GM12878 (cell line): ENCODE measurements at places on chromosomes 1 and 21. TPM values are rescaled to one million over a fixed set of nuclear protein-coding genes. Genes with fewer than 3 reads are reported as not detected.

OLFML2B gene
- total RNA-seq: not detected in 2 replicates

FAM43B gene
- not detected in 2 replicates for total RNA-seq

NRIP1 gene
- total RNA-seq: 22.9 and 23.4 TPM in 2 replicates

- no peak overlapping the region for H3K4me3 ChIP-seq
- no peak for DNase-seq
- no peaks in the 10 kb centered on the region for H3K36me3 ChIP-seq
- H3K4me1 ChIP-seq: no peaks in the 10 kb centered on the region
Observed at GRCh38 chr1:179757933-179758332, 14.8 kb downstream of the FAM163A start.

DNA sequence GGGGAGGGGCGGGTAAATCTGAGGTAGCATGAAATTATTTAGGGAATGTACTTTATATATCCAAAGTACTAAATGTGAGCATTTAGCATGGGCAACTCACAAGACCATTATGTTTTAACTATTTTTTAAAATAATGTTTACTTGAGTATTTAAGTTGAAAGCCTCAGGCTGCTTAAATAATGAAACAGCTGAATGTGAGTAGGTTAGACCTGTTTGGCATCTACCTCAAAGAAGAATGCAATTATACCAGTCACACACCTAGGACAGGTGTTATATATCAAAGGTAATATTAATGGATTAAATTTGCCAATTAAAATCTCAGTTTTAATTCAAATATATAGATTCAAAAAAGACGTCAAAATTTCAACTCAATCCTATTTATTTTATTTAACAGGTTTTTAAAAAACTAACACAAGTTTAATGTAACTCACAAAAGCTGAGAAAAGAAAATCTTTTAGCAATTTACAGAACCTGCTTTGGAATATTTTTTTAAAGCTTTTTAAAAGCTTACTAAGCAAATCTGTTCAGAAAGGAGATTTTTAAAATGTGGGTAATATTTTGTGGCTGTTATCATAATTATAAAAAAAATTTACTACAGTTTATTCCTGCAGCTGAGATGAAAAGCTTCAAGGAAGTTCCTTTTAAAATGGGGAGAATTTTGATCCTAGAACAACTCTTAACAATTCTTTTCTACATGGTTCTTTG is 104.6 kb upstream of the LBR start:
- H3K4me3 ChIP-seq: no peak overlapping the region
- no peaks in the 10 kb centered on the region for H3K27me3 ChIP-seq
- no peak overlapping the region for H3K27ac ChIP-seq
- no peak for DNase-seq

- H3K4me3 ChIP-seq: no peak overlapping the region
- H3K36me3 ChIP-seq: peaks cover 44% of the 10 kb centered on the region
- no peaks in the 10 kb centered on the region for H3K4me1 ChIP-seq
Observed at GRCh38 chr1:35448344-35448801, 108.8 kb downstream of the KIAA0319L start.
